ENCODE measurements at places on chromosomes 6 and 20.

DNA sequence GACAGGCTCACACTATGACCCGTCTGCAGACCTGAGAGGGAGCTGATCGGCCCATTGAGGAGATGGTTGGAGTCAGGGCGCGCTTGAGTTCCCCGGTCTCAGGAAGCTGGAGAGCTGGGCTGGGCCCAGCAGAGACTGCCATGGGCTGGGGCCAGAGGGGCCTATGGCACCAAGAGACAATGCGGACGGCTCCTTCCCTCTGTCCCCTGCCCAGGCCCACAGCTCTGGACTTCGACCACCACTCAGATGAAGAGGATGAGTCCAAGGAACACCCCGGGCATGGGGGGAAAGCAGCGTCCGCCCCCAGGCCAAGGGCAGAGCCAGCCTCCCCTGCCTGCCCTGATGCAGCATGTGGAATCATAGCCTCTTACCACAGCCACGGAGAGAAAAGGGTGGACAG is 40.2 kb upstream of the PHACTR3 start:
- DNase-seq: no peak

- DNase-seq: no peak
Measured at GRCh38 chr20:21106171-21107017, at the start of gene LINC00237. TSS of gene LINC00237 (minus strand) at chr20:21106358.

DNA sequence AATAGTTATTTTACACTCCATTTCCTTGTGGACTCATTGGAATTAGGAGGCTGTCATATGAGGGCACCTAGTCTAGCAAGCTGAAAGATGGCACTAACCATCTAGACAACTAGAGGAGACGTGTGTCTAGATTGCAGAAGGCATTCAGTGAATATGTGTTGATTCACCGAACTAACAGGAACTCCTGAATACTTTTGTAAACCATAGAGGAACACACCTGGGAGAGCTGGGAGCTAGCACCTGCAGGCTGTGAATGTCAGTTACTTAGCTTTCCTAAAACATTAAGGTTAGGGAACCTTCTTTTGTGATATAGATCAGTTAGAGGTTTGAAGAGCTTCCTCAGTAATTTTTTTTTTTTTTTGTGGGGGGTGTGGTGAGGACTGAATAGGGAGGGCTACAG is 7.7 kb downstream of the OPN5 start:
- no peak for DNase-seq

DNA sequence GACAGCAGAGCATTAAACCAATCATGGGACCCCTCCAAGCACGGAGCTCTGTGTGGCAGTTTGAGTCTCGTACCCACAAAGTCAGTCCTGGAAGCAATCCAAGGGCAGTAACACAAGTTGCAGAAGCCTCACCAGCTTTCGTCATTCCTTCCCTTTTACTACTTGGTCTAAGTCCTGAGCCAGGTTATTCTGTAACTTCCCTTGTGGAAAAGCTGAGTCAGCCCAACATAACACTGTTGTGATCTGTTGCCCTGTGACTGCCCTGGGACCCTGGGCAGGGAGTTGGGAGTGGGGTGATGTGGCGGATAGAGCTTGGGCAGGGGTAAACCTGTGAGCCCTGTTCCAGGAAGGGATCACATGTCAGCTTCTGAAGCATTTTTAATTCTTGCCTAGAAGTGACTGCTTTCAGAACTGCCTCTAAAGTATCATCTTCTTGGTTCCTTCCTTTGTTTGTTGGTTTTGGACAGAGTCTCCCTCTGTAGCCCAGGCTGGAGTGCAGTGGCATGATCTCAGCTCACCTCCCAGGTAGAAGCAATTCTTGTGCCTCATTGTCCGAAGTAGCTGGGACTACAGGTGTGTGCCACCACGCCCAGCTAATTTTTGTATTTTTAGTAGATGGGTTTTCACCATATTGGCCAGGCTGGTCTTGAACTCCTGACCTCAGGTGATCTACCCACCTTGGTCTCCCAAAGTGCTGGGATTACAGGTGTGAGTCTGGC is 183.7 kb upstream of the JAG1 start:
- no peak for DNase-seq

DNA sequence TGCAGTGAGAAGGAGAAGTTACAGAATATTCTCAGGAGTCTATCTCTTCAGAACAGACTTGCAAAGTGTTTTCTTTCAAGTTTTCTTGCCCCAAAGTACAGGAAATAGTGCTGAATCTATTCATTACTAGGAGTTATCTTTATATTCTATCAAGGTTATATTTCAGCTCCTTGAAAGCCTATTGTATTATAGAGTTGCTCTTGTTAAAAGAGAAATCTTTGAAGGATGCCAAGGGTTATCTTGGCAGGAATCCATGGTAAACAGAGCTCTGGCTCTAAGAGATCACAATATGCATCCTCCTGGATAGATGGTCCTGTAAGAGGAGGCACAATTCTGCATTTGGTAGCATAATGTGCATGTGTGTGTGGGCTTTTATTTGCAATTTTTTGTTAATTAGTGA is 21.2 kb upstream of the SNRPB2 start:
- DNase-seq: no peak

GRCh38 chr6:22099923-22100322 is 196.9 kb downstream of the PRL start:
- DNase-seq: no peak

- no peak for DNase-seq
Measured at GRCh38 chr6:42239333-42239732, 21.7 kb upstream of the MRPS10 start.

GRCh38 chr20:17688965-17689364 is 6.9 kb upstream of the RRBP1 start:
- DNase-seq: no peak

GRCh38 chr6:159082039-159082815 is 37.4 kb upstream of the TAGAP start:
- DNase-seq: no peak

DNA sequence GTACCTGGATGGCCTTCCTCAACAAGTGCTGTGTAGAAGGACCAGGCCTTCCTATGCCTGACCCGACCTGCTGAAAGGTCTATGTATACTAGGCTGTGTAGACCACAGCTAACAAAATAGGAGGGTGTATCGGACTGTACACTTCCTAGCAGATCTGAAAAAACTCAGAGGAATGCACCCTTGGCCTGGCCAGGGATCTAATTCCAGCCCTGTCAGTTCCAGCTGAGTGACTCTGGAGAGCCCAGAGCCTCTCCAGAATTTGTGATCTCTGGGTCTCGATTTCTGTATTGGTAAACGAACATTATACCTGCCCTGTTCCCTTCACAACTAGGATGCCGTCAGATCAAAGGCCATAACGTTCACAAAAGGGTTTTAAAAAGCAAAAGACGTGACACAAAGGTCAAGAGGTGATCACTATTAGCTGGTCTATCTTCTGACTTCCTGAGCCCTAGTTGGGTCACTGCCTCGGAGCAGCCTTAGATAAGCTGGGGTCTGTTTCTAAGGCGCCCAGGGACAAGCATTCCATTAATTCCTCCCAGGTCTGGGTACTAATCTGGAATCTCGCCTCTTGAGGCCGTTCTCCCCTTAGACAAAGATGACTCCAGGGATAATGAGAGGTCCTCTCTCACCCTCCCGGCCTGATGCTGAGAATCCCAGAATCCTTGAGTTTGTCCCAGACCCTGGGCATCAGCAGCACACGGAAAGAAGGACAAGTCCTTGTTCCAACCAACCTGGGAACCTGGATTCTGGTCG is 13.9 kb downstream of the MTCH1 start:
- DNase-seq: no peak
